Effector CD4-positive, alpha-beta T cell (primary cell): ENCODE measurements at places on chromosomes 3 and 15.

DNA sequence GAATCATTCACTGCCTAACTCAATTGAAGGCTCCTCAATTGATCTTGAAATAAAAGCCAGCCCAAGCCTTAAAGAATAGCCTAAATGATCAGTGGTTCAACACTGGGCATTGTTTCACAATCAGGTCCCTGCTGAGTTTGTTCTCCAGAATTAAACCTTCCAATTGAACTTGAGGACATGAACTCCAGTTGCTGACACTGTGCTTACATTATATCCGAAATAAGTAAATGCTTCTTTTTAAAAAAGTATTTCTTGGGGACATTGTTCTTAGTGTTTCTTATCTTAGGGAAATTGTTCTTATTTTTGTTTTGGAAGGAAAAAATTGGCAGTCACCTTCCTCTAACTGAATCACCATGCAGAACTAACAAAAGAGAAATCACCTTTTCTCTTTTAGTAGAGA lies 450.2 kb downstream of the RBMS3 start:
- DNase-seq, result no peak

DNA sequence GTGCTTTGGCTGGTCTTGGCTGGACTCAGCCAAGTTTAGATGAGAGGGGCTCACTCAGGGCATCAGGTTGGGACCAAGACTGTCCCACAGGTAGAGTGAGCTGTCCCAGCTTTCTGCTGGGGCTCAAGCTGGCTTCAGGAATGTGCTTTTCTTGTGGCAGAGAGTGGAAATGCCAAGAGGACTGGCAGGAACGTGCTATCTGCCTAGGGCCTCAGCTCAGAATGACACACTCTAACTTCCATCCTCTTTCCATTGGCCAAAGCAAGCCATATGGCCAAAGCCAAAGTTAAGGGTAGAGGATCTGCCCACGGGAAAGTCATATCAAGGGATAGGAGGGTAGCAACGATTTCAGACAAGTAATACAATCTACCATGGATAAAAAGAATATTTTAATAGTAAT lies 178.8 kb downstream of the ABHD5 start:
- no peak for DNase-seq

DNA sequence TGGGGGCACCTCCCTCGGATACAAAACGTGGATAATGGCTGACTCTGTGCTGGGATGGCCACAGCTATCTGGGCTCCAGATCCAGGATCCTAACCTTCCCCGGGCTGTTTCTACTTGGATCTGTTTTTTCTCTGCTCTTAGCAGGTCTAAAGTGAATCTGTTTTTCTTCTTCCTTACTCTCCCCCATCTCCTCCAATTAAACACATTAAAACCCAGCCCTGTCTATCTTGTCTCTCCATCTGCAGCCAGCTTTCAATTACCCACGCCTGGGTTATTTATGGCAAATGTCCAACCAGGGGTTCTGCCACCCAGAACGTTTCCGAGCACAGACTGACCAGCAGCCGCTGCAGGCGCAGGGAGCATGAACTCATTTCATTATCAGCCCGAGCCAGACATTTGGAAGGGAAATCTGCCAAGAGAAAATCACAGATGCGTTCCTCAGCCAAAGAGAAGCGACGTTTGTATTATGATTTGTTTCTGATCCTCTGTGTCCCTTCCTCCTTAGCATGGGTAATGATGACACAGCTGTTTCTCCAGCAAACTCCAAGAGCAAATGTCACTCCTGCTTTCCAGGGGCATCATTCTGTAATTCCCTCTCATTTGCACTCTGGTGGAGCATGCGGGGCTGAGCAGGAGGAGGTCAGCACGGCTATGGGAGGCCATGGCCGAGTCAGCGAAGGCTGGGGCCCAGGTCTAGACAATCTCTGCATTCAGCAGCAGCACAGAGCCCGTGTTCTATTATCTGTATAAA lies 42.0 kb downstream of the UMPS start:
- no peak for DNase-seq

DNA sequence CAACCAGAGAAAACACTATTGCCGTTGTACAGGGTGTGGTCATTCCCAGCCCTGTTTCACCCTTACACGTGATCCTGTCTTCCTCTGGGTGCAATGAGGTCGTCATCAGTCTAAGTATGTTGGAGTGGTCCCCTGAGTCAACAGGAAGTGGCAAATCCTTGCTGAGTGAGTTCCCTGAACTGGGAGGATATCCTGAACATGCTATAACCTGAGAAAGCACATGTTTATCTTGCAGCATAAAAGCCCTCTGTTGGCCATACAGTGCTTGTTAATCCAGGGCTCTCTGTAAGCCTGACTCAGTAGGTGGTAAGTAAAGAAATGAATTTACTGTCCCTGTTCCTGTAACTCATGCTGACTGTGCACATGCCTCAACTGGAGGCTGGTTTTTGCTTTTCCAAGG lies 477.8 kb upstream of the RGMA start:
- DNase-seq, result no peak
